Stimulated activated CD8-positive, alpha-beta memory T cell treated with anti-CD3 and anti-CD28 coated beads, Interleukin-12 subunit alpha, Interleukin-12 subunit beta, amount 100 ng/mL, for 1 hour (primary cell): ENCODE measurements at places on chromosomes 2 and 18.

- no peak for DNase-seq
Observed at GRCh38 chr2:109533823-109534222, 79.9 kb downstream of the SEPTIN10 start.

DNA sequence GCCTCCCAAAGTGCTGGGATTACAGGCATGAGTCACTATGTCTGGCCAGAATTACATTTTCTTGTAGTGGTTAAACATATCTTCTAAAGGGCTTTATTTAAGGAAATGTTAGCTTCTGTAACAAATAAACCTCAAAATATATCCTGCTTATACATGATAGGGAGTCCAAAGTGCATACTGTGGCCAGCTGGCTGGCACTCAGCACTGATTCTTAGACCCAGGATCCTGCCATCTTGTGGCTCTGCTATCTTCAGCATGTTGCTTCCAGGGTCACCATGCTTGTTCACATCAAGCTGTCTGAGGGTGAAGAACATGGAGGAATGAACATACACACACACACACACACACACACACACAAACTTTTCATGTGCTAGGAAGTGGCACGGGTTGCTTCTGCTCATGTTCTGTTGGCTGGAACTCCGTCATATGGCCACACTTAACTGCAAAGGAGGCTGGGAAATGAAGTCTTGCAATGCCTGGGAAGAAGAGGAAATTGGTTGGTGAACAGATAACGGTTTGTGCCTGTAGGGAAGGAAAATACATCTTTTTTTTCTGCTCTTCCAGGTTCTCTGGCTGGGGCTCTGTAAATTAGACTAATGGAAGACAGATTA is 40.0 kb downstream of the NPPC start:
- no peak for DNase-seq

- DNase-seq = no peak
Observed at GRCh38 chr2:208039376-208040110, 14.2 kb upstream of the PLEKHM3 start.

DNA sequence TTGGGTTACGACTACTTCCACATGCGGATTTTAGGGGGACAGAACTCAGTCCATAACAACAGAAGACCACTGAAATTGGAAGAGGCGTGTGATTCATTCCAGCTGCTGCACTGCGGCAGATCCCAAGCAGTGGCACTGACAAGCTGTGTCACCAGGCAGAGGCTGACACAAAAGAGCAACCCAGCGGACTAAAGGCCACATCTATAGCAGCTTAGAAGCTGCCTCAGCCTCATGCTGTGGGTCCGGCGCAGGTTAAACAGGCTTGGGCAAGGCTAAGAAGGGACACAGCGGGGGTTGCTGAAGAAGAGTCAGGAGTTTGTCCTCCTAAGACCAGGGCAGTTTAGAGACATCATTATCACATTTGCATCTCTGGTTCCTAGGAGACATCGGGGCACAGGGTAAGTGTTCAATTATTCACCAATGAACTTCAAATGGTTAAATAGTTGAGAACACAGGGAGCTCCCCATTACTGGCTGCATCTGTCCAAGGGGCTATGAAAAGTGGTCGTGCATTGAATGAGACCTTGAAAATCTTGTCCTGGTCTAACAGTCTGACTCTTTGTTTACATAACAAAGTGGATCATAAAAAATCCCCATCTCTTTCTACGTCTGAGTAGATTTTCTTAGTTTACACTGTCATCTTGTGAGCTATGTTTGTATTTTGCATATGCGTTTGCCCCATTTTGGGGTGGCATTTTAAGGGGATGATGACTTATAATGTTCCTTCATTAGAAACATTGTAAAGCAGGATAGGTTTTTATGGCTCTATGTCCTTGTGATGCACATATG is 162.3 kb upstream of the TRIB2 start:
- DNase-seq = no peak

GRCh38 chr2:108594132-108594981 is 60.1 kb downstream of the LIMS1 start:
- DNase-seq = no peak

DNA sequence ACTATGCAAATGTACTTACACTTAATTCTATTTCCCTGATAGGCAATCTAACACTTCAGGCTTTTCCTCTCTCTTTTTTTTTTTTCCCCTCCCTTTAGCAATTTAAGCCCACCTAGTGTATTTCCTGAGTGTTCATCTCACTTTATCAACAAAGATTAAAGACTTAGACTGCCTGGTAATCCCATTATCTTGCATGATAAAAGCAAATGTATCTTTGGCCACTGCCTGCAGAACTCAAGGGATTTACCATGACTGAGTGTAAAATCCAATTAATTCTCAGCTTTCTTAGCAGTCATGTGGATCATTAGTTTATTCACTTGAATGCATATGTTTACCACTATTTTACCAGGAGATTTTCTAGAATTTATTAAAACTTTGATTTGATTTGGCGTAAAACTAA is 1102.2 kb upstream of the GYPC start:
- no peak for DNase-seq

GRCh38 chr2:20164734-20165478 is 60.0 kb downstream of the SDC1 start:
- no peak for DNase-seq

GRCh38 chr2:9424447-9425164 is 1.2 kb downstream of the CPSF3 start:
- DNase-seq = no peak

DNA sequence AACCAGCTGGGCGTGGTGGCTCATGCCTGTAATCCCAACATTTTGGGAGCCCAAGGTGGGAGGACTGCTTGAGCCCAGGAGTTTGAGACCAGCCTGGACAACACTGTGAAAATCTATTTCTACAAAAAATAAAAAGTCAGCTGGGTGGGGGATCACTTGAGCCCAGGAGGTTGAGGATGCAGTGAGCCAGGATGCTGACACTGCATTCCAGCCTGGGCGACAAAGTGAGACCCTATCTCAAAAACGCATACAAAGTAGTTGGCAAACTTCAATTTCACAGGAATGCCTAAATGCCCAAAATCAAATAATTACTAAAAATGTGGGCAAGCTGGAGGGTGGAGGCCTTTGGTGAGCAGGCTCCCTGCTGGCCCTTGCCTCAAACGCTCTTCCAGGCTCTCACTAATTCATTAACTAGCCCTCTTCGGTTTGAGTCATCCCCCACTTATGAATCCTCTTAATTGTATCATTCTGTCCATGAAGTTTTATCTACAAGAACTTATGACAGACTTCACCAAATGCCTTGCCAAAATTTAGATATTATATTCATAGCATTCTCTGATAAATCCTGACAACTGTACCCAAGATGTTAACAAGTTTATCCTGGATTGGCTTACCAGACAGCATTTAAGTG is 68.7 kb upstream of the ZFP36L2 start:
- DNase-seq = no peak

DNA sequence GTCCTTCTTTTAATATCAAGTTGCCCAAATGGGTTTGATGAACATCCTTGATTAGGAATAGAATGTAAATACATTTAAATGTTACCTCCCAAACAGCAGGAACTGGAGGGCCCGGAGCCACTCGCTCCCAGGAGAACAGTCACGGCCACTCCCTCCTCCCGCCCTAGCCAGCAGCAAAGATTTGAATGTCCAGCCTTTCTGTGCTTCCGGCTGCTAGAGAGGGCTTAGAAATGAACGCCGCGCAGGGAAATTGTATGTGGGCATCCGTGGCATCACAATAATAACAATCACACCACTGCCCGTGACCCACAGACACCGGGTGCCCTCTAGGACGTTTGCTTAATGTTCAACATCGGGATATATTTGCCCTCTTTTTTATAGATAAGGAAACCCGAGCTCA is 164.9 kb upstream of the SALL3 start:
- no peak for DNase-seq

DNA sequence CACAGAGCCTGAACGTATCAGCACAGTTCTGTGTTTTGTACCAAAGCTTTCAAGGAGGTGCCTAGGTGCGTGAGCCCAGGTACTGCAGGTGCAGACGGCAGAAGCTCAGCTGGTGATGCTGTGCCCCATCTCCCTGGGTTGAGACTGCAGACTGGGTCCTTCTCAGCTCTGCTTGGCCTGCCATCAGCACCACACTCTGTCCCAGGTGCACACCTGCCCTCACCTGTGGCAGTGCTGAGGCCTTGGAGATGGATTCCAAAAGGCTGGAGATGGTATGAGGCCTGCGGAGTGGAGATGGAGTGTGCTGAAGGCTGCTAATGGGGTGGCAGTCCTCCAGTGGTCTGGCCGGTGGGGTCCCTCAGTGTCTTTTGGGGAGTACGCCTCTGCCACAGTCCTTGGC is 9.3 kb downstream of the LDLRAD4 start:
- no peak for DNase-seq

DNA sequence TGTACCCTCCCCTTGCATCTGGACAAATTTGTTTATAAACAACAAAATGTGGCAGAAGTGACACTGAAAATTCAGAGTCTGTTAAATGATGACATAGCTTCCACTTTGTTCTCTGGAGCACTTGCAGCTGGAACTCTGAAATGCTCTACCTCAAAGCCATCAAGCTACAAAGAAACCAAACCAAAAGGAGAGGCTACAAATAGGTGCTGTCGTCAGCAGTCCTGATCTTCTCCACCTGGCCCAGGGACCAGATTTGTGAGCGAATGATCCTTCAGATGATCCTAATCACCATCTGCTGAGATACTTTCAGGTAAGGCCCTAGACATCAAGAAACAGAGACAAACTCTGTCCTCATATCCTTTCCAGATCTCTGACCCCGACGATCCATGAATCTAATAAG is 27.9 kb upstream of the PAIP2B start:
- DNase-seq = no peak

GRCh38 chr2:241719093-241719492 is 15.3 kb upstream of the D2HGDH start:
- DNase-seq = no peak

DNA sequence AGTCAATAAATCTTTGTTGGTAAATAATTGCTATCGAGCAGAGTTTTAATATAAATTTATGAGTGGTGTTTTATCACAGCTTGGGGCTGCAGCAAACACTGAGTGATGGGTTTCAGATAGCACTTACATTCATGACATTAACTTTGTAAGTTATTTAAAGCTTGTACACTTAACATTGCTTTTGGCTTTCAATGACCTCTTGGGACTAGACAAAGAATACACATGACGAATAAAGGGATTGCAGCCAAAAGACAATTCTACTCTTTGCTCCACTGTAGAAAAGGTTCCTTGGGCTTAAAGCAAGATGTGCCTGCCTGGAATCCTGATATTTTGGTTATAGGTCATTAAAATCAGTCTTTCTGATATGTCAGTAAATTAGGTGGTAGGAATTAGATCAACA is 299.5 kb downstream of the GBX2 start:
- DNase-seq = no peak

GRCh38 chr2:200127848-200128247 is 172.5 kb downstream of the MAIP1 start:
- DNase-seq = no peak

GRCh38 chr2:241814643-241815476 is 5.9 kb downstream of the NEU4 start:
- no peak for DNase-seq

DNA sequence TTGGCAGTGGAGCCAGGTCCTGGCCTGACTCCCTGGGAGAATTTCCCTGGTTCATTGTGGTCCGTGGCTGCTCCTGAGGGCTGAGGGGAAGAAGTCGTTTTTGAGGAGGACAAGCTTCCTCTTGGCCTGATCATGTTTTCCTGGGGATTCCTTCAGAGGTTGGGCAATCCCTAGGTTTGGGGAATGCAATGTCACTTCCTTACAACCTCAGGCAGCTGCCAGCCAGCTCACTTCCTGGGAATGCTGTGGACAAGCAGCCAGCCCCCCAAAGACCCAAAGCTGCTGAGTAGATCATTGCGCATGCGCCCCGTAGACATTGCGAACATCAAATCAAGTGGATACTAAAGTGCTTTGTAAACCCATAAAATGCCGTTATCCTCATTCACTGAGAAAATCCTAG is 7.7 kb upstream of the DNMT3A start:
- DNase-seq = no peak

DNA sequence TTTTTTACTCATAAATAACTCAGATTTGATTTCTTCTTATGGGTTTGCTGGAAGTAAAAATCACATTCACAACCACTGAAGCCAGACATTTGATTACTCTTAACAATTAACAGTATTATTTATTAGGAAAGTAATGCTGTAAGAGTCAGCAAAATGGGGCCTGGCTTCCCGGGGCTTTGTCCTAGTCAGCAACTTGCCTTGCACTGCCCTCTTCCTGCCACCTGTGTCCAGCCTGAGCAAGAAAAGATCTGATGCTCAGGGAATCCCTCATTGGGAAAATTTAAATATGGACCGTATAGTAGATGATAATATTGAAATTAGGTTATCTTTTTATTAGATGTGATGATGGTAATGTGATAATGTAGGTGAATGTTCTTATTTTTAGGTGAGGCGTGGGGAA is 30.8 kb upstream of the ACYP2 start:
- DNase-seq = no peak

DNA sequence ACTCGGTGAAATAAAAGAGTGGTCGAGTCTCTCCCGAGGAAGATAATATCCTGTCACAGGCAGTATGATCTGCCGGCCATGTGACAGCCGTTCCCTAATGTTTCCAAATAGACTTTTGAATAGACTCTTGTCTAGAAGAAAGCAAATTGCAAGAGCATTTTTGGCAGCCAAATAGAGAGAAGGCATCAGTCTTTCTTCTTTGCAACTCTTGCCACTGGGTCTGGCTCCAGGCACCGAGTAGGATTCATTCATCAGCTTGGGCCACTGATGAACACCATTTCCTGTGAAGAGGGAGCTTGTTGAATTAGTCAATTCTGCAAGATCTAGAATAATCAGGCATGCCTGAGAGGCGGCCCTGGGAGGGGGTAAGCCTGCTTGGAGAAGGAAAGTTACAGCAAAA is 165.6 kb downstream of the KLHL29 start:
- no peak for DNase-seq

GRCh38 chr2:218290316-218291261 is 1.7 kb downstream of the TMBIM1 start:
- no peak for DNase-seq

- no peak for DNase-seq
Observed at GRCh38 chr2:240687741-240688552, 3.7 kb upstream of the AQP12A start.

DNA sequence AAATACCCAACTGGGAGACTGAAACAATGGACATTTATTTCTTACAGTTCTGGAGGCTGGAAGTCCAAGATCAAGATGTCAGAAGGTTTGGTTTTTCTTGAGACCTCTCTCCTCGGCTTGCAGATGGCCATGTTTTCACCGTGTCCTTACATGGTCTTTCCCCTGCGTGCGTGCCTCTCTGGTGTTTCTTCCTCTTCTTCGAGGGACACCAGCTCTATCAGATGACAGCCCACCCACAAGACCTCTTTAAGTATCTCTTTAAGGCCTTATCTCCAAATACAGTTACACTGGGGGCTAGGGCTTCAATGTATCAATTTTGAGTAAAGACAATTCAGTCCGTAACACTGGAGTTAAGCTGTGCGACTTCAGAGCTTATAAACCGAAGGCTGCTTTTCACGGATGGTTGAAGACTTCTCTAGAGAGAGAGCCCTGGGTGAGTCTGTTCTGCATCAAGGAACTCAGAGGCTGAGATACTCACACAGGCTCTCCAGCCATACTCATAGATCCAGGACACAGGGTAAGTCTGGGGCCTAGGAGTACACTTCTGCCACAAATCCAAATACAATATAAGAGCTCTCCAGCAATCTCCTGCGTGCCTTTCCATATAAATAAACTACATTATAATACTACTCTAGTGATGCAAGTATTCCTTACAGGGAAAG is 339.9 kb upstream of the PKDCC start:
- no peak for DNase-seq

- no peak for DNase-seq
Observed at GRCh38 chr18:62182220-62182619, 4.6 kb downstream of the PIGN start.
